ENCODE measurements at places on chromosomes 2 and 18.

- no peak for DNase-seq
These were observed 27.0 kb downstream of the BIRC6 start for GRCh38 chr2:32383858-32384257.

GRCh38 chr2:96789245-96789617 lies 26.8 kb upstream of the CNNM3 start:
- DNase-seq, result no peak

DNA sequence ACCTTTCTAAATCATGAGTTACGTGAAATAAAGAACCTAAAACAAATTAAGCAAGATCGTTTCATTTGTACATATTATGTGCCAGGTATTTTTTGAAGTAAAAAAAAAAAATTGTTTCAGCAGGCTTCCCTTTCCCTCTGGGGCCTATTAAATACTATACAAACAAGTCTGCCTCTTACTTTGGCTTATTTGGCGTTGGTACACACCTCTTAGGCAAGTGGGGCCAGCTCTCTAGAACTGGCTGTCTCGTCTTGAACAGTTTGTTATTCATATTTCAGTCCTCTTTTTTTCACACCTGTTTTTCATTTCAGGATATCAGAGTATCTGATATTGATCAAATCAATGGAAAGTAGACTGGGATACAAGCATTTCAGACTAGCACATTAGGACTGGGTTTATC lies 27.4 kb upstream of the PPP3R1 start:
- no peak for DNase-seq

- DNase-seq, result no peak
These were observed 253.6 kb downstream of the NBAS start for GRCh38 chr2:15307526-15307925.

- DNase-seq, result no peak
These were observed 517.0 kb downstream of the SLC4A3 start for GRCh38 chr2:220144411-220144810.

- DNase-seq, result no peak
These were observed 86.4 kb downstream of the LIMS1 start for GRCh38 chr2:108620656-108621055.

GRCh38 chr18:37590346-37590745 lies 24.7 kb upstream of the CELF4 start:
- DNase-seq, result no peak

DNA sequence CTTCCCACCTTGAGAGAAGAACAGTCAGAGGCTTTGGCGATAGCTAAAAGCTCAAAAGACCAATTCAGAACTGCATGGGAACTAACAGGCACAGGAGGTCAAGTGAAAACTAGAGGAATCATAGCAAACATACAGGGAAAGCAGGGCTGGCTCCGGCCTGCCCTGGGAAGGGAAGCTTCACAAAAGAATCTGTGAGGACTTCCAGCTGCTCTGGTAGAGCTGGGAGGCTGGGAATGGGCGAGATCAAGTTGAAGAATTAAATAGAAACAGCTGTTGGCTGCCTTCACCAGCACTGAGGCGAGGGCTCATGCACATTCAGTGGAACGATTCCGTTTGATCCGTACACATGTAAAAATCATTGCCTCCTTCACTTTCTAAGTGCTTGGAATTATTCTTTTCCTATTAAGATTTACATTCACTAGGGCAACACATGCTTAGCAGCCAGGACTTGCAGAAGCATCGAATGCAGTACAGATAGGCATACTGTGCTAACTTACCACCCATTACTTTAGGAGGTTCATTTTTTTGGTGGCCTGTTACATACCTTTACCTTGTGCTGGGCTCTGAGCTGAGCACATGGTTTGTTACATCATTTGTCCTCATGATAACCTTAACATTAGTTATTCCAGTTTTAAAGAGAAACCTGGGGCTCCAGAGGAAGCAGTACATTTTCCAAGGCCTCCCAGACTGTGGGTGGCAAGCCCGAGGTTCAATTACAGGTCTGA lies 125.4 kb upstream of the RNF152 start:
- DNase-seq, result peak; percentile 90

DNA sequence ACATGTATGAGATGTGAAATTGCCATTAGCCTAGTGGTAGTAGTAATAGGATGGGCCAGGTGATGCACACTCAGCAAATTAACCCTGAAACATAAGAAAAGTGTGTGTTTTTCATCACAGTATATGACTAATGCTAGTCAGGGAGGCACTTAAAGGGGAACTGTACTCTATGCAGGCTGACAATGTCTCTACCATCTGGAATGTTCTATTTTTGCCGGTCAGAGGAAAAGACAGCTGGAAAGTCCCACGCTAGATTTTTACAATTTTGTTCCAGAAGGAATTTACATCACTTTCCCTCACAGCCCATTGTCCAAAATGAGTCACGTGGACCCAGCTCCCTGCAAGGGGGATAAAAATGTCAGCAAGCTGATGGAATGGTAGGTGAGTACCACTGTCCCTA lies 746.3 kb upstream of the CHAC2 start:
- DNase-seq, result peak; percentile 42

DNA sequence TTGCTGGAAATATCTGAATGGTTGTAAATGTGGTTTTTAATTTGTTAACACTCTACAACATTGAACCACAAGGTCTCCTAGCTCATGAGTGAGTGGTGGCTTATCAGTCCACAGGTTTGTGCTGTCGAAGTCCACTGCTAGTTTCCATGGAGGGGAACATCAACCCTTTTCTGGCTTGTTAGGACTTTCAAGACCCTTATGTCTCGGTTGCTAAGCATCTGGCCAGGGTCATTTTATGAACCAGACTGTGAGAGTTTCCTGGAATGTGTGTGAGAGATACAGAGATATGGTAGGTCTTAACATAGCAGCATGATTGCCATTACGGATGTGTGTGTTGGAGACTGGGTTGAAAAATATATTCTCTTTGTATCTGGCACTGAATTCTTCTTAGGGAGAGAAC lies 36.9 kb downstream of the KCNE4 start:
- no peak for DNase-seq

- DNase-seq, result no peak
These were observed 2.1 kb downstream of the GATA6 start for GRCh38 chr18:22171258-22172119.

DNA sequence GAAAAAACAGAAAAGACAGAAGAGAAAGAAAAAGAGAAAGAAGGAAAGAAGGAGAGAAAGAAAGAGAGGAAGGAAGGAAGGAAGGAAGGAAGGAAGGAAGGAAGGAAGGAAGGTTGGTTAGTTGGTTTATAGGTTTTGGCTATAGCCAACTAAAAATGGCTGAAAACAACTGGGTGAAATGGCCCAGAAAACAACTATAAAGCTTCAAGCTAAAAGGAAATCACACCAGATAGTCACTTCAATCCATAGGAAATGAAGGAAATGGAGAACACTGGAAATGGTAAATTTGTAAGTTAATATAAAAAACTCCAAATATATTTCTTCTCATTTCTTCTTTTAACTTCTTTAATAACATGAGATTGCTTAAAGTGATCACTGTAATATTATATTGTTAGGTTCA lies 118.5 kb downstream of the FBXO15 start:
- no peak for DNase-seq

GRCh38 chr2:189548666-189549448 lies 31.7 kb downstream of the SLC40A1 start:
- DNase-seq, result no peak

GRCh38 chr2:236676136-236676873 lies 106.7 kb downstream of the ACKR3 start:
- DNase-seq, result no peak

GRCh38 chr18:30582078-30582477 lies 460.5 kb downstream of the DSC3 start:
- DNase-seq, result no peak

DNA sequence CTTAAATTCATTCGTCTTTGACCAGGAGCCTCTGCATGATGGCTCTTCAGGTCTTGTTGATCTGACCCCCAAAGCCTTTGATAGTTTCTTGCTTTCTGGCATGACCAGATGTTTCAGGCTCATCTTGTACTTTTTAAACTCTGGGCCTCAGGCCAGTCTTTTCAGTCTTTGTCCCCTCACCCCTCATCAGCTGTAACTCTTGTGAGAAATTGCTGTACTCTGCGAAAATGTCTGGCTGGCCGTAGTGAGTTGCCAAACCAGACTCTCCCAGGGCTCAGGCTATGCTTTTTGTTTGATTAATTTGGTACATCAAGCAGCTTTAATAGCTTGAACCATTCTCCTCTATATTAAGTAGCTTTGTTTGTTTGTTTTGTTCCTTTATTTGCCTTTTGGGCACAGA lies 75.9 kb downstream of the BABAM2 start:
- no peak for DNase-seq
